HS-5 (cell line): ENCODE measurements at places on chromosomes 1 and 21.

DNA sequence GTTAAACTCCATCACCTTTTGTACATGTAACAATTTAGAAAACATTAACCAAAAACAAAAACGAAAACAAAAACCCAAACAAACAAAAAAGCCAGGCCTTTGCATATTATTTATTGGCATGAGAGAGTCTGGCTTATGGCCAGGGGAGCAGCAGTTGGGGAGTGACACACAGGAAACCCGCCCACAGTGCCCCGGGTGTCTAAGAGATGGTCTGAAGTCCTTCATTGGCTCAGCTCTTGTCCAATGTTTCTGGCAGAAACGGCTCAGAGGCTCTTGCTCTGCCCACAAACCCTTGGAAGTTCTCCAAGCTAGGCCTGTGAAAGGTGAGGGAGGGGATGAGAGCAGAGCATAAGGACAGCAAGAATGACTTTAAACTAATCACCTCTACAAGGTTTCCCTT, 131.5 kb downstream of the CNIH3 start:
- no peak for DNase-seq

DNA sequence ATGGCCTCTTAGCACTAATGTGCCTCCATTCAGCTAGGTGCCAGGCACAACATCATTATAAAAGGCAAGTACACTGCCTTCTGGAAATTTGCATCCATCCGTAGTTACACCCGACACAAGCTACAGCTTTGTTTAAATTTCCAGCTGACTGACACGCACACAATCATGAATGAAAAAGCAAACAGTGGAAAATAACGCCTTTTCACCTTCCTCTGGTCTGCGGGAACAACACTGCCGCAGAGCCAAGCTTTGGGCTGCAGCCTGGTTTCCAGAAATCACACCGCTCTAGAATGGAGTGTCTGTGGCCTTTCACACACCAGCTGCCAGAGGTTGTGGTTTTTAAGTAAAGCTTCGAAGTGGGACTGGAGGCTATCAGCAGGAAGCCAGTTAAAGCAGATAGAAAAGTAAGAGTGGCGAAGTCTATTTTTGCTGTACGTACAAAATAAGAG, 142.8 kb upstream of the COA6 start:
- no peak for DNase-seq

DNA sequence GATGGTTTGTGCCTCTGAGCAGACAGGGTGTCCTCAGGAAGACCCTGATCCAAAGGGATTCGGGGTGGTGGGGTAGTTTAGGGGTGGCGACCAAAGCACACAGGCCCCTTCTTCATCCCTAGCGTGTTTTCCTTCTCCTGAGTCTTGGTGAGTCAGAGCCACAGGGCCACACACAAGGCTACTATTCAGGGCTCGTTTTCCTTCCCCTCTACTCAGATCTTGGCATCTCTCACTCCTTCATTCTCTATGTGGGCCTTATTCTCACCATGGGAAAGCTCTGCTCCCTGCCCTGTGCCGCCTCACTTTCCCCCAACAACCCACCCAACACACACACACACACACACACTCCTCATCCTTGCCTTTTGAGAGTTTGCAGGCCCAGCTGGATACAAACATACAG, 43.6 kb upstream of the WNT2B start:
- DNase-seq: no peak

GRCh38 chr1:76098845-76099244, 24.3 kb downstream of the ST6GALNAC3 start:
- no peak for DNase-seq

GRCh38 chr1:161827786-161828185, 61.7 kb downstream of the ATF6 start:
- no peak for DNase-seq

DNA sequence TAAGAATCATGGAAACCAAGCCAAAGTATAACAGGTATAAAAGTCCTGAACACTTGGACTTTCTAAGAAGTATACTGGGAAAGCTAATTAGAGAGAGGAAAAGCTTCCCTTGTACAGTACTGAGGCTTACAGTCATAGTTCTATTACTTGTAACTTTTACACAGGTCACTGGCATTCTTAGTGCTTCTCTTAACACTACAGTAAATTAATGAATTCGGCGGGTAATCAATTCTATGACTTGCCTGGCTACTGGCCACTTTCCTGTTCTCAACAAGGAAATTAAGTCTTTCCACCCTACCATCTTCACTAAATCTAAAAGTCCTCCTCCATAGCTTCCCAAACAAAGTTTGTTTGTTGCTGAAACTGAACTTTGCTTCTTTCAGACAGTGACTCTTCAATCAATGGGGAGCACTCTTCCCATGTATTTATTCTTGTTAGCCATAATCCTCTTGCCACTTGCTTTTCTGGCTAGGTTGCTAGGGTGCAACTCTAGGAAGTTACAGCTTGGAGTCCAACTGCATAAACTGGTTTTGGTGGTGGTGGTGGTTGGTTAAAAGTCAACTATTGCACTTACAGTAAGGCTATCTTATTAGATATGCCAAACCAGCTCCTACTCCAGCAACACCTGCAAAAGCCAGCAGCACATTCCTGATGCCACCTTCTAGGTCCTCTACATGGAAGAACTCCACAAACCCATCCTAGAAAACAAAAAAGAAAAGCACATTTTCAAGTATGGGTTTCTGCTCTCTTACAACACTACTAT, 2.4 kb downstream of the MCL1 start:
- no peak for DNase-seq

- DNase-seq: no peak
These were observed 5.3 kb upstream of the C1orf174 start for GRCh38 chr1:3905266-3905952.

DNA sequence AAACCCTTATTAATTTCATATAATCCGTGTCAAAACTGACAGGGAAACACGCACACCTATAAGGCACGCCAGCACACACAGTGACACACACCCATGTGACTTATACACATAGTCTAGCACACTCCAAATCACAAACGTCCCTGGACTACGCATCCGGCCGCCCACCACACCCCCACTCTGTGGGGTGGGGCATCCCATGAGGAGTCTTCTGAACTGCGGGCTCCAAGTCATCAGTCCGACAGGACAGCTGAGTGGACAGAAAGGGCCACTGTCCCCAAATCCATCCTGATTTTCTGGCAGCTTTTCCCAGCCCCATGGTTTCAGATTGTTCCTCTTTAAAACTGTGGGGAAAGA, 829 bp downstream of the PEA15 start:
- DNase-seq: peak; percentile 55

- DNase-seq: no peak
These were observed 29.6 kb downstream of the ZCCHC17 start for GRCh38 chr1:31326461-31326860.

DNA sequence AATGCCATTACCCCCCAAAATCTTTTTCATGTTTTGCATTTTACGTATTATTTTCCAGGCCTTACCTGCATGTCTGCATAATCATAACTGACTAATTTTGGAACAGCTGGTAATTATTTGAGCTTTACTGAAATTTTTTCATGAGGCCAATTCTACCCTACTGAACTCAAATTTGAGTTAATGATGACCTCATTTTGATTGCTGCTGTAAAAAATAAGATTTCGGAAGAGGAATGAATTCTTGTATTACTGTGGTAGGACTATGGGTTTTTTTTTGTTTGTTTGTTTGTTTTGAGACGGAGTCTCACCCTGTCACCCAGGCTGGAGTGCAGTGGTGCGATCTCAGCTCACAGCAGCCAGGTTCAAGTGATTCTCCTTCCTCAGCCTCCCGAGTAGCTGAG, 2.6 kb upstream of the METTL18 start:
- DNase-seq: no peak

- DNase-seq: peak; percentile 84
These were observed 108.8 kb downstream of the KIAA0319L start for GRCh38 chr1:35448344-35448801.

- no peak for DNase-seq
These were observed 5.7 kb downstream of the ZNF691 start for GRCh38 chr1:42851960-42852607.

DNA sequence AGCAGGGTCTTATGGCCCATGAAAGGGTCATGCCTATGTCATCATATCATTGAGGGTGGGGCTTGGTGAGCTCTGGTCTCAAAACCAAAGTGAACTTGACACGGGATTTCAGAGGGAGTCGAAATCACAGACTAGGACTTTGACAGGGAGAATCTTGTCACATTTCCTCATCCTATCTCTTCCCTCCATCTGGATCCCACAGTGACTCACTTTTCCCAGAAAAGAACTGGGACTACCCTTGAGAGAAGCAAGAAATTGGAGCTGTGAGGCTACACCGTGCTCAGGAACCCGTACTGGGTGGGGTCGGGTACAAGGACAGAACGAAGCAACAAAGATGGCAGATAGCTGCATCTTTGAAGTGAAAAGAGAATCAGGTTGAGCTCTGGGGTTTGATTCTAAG, 69.5 kb downstream of the ZSCAN20 start:
- no peak for DNase-seq

- no peak for DNase-seq
These were observed 75.1 kb downstream of the DTL start for GRCh38 chr1:212110617-212111016.

- DNase-seq: no peak
These were observed 50.4 kb upstream of the SOD1 start for GRCh38 chr21:31609081-31609480.

DNA sequence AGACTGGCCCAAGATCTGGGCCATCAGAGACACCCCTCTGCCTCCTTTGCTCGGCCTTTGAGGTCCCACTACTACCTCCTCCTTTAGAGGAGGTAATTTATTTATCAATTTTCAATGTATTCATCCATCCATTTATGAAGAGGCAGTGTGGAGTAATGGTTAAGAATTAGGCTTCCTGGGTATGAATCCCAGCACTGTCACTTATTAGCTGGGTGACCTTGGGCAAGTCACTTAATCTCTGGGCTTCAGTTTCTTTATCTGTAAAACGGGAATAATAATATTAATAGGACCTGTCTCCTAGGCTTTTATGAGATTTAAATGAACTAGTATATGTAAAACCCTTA, 1.7 kb downstream of the NR0B2 start:
- no peak for DNase-seq

DNA sequence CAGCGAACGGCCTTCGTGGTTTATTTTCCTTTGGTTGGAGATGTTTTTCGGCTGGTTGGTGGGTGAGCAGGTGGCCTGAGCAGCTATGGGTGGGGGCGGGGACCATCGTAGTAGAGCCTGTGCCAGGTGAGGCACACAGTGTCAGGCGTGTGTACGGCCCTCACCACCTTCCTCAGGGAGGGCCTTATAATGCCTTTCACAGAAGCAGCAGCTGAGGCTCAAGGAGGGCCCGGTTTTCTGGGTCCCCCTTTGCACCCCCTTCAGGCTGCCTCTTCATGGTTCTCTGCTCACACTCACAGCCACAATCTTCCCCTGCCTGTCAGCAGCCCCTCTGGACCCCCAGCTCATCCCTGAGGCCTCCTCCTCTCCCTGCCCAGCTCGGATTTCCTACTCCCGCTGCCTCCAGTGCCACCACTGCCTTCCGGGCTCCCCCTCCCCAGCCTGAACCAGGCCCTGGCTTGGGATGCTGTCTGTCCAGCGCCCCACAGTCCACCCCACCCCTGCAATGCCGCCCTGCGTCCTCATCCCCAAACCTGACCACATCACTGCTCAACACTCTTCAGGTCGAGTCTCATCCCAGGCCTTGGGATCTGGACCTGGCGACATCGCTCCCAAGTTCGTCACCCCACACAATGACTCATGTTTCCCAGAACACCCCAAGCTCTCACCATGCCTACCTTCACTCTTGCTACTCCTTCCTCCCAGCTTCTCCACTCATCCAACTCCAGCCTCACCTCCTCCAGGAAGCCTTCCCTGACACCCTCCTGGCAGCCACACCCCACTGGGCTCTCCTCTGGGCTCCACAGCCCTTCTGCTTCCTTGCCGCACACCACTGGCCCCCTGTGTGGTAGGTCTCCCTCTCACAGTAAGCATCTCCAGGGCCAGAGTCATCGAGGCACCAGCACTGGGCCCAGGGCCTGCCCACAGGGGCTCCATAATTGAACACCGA, 53.9 kb downstream of the DMRTB1 start:
- no peak for DNase-seq

- DNase-seq: no peak
These were observed 485.0 kb upstream of the ZRANB2 start for GRCh38 chr1:71565831-71566230.

DNA sequence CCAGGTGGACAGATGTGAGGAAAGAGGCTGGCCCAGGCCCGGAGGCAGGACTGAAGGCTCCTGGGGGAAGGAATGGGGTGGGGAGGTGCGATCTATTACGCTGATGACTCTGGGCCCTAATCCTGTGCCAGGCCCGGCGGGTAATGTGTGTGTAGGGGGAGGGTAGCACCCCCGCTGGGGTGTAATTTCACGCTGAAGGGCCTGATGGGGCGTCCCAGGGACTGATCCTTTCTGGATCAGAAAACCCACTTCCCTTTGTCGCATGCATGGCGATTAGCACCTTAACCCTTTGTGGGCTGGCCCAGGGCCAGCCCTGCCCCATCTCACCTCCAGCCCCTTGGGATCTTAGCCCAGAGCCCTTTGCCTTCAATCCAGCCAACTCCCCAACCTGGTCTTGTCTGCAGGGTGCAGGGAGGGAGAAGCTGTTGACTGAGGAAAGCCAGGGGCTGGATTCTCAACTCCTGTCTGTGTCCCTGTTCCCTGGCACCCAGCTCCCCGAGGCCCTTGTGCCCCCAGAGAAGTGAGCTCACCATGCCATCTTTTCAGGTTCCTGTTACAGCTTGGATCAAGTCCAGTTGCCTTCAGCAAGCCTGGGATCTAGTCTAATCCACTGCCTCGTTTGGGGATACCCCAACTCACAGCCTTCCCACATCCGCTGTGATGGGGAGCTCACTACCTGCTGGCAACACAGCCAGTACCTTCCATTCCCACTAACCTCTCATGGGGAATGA, 26.0 kb downstream of the KNCN start:
- DNase-seq: no peak

- DNase-seq: no peak
These were observed 65.1 kb upstream of the DMRTA2 start for GRCh38 chr1:50488356-50488755.

GRCh38 chr1:53502641-53503432, 43.6 kb downstream of the DMRTB1 start:
- DNase-seq: no peak

DNA sequence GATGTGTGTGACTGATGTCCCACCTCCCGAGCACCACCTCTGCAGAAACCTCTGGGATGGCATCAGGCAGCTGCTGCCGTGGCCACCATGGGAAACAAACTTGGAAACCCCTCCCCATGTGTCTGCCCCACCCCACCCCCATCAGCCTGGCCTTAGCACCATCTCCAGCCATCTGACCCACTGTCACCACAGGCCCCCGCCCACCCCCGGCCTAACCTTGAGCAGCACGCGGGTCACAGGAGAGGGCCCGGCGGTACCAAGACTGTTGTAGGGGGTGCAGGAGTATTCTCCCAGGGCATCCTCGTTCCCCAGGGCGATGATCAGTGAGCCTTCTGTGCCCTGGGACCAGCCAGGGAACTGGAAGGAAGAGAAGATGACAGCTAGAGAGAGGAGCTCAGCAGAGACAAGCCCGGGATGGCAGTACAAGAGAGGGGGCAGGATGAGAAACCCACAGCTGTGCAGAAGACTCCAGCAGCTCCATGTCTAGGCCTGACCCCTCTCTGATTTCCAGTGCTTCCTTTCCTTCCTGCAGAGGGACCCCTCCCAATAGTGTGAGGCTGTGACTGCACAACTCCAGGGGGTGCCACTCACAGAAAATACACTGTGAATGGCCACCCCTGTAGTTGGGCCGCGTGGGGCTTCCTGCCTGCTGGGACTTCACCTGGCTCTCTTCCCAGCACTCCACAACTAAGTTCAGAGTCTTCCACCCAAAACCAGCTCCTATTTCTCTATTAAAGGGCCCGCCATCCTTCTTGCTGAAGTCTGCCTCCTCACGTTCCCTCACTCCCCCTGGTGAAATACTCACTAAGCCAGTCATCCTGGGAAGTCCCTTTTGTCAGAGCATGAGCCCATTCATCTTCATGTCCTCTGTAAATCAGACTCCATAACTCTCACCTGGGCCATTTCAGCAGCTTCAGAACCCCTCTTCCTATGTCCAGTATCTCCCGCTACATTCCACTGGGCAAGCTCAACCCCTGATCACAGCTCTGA, 7.3 kb upstream of the TAGLN2 start:
- no peak for DNase-seq
